RPMI8226 (cell line): ENCODE measurements at places on chromosomes 4 and X.

GRCh38 chr4:61520166-61520565 lies 320.0 kb downstream of the ADGRL3 start:
- DNase-seq, result no peak

- DNase-seq, result no peak
Observed at GRCh38 chr4:78975865-78976264, 36.6 kb upstream of the PAQR3 start.

DNA sequence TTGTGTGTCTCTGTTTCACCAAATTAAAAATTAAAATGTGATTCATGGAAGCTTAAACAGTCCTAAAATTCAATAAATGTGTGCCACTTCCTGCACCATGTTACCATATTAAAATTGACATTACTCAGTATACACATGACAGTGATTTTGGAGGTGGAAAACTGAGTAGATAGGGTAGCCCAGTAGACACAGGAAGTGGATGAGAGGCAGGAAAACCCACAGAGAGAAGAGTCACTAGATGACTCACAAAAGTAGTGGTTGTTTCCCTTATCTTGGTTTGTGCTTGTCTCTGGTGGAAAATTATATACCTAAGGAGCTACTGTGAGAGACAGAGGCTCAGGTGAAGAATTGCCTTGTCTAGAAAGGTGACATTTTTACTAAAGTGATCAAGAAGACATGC lies 375.8 kb upstream of the CXorf51B start:
- DNase-seq, result no peak

DNA sequence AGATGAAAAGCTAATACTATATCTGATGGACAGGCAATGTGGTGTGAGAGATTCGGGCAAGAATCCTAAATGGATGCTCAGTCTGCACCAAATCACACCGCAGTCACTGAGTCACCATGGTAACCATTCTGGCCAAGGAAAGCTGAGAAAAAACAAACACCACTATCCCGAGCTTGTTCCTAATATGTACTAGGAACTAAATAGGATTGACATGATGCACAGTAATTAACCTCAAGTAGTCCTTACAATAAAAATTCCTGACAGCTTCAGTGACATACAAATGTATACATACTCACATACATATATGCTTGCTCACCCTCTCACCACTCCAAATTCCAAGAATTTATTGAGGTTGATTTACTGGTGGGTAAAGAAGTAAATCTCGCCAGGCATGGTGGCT lies 1.1 kb upstream of the RAB40A start:
- no peak for DNase-seq

DNA sequence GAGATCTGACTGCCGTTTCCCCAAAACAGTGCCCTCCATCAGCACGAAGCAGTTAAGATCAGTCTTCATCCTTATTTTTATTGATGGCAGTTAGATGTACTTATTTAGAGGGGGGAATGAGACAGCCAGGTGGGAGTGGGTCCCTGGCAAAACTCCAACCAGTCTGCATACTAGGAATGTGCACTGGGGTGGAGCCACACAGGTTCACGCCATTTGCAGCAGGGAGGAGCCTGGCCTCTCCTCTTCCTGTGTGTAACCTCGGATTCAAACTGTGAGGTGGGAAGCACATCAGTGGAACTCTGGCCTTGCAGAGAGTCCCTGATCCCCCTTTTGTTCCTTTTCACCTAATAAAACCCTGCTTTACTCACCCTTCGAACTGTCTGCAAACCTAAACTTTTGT lies 987.7 kb upstream of the GRIA3 start:
- no peak for DNase-seq

- no peak for DNase-seq
Observed at GRCh38 chrX:46340696-46341095, 204.5 kb downstream of the ZNF674 start.

- no peak for DNase-seq
Observed at GRCh38 chrX:31298916-31299315, 227.1 kb upstream of the FTHL17 start.

DNA sequence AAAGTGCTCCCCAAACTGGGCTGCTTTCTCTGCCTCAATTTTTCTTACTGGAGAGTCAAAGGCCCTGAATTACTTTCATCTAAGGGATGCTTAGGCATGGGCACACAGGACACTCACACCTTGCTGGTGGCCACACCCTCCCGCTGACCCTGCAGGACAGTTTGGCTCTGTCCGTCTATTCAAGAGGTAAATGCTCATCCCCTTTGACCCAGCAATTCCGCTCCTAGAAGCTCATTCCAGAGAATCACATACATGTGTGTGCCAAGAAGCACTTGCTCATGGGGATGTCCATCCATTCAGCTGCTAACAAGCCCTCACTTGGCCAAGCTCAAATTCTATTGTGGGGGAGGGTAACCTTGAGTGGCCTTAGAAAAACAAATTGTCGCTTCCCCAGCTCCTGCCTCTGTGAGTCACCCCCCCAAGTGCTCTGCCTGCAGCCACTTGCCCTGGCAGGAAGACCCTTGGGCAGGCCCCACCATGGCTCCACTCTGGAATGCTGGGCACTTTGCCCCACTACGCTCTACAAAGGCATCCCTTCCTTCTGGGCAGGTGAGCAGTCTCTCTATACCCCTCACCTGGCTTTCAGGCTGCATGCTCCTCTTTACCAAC lies 54.5 kb downstream of the HTRA3 start:
- DNase-seq, result no peak

DNA sequence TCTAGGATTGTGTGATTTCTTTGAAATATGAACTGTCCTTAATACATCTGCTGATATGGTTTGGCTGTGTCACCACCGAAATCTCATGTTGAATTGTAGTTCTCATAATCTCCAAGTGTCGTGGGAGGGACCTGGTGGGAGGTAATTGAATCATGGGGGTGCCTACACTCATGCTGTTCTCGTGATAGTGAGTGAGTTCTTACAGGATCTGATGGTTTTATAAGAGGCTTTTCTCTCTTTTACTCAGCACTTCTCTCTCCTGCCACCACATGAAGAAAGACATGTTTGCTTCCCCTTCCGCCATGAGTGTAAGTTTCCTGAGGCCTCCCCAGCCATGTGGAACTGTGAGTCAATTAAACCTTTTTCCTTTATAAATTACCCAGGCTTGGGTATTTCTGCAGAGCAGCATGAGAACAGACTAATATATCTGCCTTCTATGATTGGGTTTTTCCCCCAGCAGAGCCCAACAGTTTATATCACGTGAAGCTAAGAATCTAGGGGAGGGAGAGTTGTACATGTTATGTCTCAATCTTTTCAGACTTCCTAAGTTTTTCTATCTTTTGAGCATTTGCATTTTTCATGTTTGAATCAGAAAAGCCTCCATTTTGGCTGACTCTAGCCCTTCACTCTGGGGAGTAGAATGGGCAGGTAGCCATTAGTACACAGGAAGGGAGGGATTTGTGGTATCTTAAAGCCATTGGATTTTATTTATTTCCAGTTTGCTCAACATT lies 58.9 kb downstream of the PLAC1 start:
- no peak for DNase-seq

DNA sequence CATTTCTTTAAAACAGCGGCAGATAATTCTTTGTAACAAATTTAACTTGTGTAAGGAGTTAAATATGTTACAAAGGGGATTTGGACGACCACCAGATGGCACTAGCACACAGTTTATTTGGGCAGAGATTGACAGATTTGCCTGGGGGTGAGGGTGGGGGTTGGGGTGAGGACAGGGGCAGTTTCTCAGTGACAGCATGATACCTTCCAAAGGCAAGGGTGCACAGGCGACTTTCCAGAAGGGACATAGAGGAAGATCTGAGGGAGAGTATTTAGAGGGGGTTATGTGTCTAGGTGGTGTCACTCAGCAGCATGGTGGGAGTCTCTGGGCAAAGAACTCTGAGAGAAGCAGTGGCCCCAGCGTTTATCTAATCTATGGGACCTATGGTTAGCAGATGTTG lies 9.6 kb upstream of the TMA16 start:
- DNase-seq, result peak; percentile 45

GRCh38 chr4:147548256-147548655 lies 67.4 kb downstream of the EDNRA start:
- no peak for DNase-seq

GRCh38 chr4:127006446-127006877 lies 626.3 kb upstream of the INTU start:
- DNase-seq, result no peak

DNA sequence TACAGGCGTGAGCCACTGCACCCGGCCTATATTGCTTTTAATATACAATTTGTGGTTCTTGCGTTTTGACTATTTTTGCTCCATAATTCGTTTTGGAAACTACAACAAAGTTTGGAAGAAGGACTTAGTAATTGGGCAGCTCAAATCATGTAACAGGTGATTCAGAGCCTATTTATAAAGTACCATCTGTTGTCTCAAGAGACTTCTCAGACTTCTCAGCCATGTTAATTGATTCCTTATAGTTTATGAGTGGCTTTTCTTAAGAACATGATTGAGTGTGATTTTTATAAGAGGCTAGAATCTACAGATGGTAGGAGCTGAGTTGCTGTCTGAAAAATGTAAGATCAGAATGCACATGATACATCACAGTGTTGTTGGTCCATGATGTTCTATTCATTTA lies 240.2 kb downstream of the ADGRL3 start:
- DNase-seq, result no peak

DNA sequence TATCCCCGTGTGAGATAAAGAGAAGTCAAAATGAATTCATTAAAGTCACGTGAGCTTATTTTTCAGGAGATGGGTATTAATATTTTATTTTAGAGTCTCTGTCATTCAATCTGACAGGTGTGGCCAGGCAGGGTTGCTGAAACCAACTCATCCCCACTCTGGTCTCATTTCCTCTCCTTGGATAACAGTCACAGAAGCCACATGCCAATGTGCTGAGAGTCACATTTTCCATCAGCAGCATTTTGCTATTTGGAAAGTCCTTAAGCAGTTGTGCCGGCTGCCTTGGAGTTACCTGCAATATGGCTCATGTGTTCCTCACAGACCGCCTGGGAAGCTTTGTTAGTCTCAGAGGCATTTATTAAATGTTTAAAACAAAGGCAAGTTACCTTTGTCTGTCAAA lies 302.3 kb downstream of the DCHS2 start:
- DNase-seq, result no peak

GRCh38 chr4:12723849-12724447 lies 760.2 kb downstream of the RAB28 start:
- DNase-seq, result no peak

- DNase-seq, result no peak
Observed at GRCh38 chr4:78809928-78810835, 34.0 kb downstream of the BMP2K start.

DNA sequence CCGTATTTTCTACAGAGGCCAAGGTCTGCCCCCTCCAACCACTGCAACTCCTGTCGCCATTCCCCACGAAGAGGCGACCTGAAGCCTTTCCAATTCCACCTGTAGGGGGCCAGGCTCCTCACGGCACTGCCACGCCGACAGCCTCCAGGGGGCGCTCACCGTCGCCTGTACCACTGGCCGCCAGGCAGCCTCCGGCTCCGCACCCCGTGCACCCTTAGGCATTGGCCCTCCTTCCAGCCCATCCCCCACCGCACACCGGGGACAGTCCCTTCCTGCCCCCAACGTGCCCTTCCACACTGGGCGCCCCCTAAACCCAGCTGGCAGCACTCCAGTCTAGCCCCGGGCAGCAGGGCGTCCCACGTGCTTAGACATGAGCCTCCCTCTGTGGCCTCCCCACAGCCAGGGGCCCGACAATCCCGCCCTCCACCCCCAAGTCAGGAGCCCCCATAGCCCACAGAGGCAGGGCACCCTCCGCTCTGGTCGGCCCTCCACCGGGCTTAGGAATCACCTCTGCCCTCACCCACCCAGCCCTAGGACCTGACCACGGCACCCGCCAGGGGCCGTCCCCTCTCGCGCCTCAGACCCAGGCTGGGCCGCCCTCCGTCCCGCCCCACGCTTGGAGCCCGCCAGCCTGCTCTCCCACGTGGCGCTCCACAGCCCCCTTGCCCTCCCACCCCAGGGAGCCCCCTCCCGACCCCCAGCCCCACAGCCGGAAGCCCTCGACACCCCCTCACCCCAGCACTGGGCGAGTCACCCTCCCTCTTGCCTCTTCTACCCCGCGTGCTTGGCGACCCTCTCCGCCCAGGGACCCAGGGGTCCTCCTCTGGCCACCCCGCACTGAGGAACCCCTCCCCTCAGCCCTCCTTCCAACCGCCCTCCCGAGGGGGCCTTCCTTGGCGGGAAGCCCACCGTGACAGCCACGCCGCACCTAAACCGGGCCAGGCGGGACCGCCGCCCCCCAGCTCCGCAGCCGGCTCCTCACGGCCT lies 711 bp downstream of the PNMA6E start:
- DNase-seq, result peak; percentile 72

GRCh38 chrX:29992083-29992482 lies 223.3 kb upstream of the MAGEB2 start:
- DNase-seq, result no peak

GRCh38 chrX:139026406-139026805 lies 314.9 kb upstream of the FGF13 start:
- no peak for DNase-seq

GRCh38 chr4:174828845-174829701 lies at the start of gene GLRA3:
Gene GLRA3, minus strand, starts transcription at chr4:174829247. Its CDS starts 436 bp downstream, at chr4:174828811.
- peak; percentile 44 for DNase-seq

DNA sequence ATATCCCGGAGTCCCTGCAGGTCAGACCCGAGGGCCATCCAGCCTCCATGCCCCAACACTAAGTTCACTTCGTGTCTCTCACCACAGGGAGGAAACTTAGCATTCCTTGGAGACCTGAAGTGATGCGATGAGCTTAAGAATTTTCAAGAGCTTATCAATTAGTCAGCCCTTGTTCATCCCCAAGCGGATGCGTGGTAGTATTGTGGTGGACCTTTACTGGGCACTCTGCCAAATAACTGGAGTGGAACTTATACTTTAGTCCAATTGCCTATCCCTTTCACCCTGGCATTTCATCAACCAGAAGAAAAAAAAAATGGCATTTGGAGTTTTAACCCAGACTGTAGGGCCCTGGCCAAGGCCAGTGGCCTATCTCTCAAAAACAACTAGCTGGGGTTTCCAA lies 137.1 kb downstream of the RELL1 start:
- no peak for DNase-seq

DNA sequence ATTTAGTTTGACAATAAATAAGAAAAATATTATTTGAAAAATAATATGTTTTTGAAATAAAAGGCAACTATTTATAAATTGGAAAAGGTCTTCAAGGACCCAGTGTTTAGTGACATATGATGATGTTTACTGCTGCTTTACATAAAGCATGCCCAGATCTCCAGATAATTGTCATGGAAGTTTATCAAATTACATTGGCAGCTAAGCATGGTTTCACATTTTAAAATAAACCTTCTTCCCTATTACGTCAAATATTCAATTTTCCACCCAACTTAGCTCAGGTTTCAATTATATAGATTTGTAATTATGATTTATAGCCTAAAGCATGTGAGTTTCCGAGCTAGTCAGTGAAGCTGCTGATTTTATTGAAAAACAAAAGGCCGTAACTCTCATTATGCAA lies 417.2 kb downstream of the CFAP47 start:
- no peak for DNase-seq

- no peak for DNase-seq
Observed at GRCh38 chr4:8525383-8526120, 54.6 kb upstream of the GPR78 start.

DNA sequence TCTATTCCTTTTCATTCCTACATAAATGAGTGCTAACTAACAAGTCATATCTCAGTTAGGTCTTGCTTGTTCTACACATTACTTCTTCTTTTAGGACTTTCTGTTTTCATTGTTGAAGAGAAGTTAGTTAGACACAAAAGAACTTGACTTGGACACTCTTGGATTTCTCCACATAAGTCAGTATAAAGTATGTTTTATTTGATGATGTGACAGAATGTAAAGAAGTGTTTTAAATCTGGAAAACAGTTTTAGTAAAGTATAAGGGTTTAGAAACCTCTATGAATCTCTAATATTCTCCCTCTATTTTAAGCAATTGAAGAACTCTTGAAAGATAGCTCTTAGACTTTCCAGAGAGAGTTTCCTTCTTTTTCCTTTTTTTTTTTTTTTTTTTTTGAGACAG lies 38.6 kb upstream of the TMEM33 start:
- DNase-seq, result no peak

- no peak for DNase-seq
Observed at GRCh38 chrX:126551306-126551705, 1.3 kb downstream of the DCAF12L1 start.
